ENCODE measurements at places on chromosomes 5 and 9.

- no peak for DNase-seq
Observed at GRCh38 chr9:15485836-15486666, 24.7 kb downstream of the PSIP1 start.

DNA sequence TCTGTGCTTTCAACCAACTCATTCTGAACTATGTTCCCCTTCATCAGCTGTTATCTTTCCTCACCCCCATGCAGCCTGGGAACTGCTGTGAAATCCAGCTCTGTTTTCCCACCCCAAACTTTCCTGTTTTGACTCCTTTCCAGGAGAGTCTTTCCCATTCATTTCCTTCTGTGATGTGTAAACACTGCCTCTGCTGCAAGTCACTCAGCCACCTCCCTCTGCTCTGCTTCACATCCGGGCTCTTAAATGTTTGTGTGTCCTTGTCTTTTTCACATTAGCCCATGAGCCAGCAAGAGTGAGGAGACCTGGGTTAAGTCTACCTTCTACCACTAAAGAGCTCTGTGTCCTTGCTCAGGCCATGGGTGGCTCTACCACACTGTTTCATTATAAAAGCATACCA lies 137.5 kb downstream of the ICE1 start:
- no peak for DNase-seq

GRCh38 chr5:522899-523440 lies 1.3 kb downstream of the SLC9A3 start:
- no peak for DNase-seq

- no peak for DNase-seq
Observed at GRCh38 chr5:142864290-142865260, 94.4 kb downstream of the ARHGAP26 start.

GRCh38 chr9:115548609-115549260 lies 430.8 kb upstream of the TNC start:
- no peak for DNase-seq

- DNase-seq: no peak
Observed at GRCh38 chr9:133878402-133878801, 113.7 kb downstream of the VAV2 start.

DNA sequence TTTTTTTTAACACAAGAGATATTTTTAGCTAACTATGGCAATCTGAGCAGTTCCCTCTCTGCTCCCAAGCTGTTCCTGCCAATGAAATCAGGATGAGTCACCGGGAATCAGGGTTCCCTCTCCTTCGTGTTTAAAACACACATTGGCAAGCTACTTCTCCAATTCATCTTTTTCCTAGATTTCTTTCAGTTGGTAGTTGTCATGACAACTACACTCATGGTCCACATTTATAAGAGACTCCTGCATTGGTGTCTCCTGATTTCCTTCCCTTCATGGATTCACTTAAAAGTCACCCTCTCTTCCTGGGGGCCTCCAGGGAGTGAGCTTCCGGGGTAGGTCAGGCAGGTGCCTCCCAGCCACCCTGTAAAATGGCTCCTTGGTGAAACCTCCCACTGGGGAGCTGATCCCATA lies 72.3 kb upstream of the NIPAL4 start:
- no peak for DNase-seq

DNA sequence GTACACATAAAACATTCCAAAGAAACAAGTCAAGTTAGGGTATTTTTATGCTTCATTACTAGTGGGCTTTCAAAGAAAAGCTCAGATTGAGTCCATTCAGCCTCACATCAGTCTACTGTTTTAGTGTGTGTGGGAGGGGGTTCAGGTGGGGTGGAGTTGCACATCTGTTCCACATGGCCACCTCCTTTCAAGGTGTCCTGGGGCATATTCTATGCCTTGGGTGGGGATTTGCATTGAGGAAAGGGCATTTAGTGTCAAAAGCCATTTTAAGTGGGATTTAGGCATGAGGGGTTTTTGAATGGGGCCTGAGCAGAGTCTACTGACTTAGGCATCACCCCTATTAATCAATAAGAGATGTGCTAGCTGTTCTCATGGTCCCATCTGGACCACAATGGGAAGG lies 983.1 kb downstream of the TLE4 start:
- no peak for DNase-seq

DNA sequence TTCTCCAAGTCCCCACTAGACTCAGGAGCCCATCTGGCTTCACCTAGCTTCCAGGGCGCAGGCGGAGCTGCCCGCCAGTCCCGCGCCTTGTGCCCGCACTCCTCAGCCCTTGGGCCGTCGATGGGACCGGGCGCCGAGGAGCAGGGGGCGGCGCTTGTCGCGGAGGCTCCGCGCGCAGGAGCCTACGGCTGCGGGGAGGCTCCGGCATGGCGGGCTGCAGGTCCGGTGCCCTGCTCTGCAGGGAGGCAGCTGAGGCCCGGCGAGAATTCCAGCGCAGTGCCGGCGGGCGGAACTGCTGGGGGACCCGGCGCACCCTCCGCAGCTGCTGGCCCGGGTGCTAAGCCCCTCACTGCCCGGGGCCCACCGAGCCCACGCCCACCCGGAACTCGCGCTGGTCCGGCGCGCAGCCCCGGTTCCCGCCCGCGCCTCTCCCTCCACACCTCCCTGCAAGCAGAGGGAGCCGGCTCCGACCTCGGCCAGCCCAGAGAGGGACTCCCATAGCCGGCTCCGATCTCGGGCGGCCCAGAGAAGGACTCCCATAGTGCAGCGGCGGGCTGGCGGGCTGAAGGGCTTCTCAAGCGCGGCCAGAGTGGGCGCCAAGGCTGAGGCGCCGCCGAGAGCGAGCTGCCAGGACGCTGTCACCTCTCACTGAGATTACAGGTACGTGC lies 78.1 kb upstream of the PJA2 start:
- no peak for DNase-seq

DNA sequence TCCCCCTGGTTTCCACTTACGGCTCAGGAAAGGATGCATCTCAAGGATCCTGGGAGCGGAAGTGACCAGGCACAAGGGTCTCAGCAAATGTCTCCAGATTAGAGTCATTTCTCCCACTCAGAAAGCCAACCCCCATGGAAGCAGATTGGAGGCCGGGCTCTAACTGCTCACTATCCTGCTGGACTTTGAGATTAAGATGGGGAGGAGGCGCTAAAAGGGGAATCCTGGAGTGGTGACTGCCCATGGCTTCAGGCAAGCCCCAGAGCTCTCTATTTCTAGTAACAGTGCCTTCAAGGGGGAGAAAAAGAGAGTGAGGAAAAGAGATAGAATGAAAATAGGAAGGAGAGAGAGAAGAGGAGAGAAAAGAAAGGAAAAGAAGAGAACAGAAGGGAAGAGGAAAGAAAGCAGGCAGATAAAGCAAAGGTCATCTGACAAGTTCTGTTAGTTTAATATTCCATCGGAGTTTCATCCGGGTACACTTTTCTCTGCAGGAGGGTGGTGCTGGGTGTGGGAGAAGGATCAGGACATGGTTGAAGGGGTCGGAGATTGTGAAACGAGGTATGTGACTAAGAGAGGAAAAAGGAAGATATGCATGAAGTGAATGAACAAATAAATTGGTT lies at the start of gene AGXT2:
Gene AGXT2 (minus strand): TSS at position 165 of the 620 bp plus-strand sequence. CDS start 57 bp downstream, at position 108.
- DNase-seq: no peak

DNA sequence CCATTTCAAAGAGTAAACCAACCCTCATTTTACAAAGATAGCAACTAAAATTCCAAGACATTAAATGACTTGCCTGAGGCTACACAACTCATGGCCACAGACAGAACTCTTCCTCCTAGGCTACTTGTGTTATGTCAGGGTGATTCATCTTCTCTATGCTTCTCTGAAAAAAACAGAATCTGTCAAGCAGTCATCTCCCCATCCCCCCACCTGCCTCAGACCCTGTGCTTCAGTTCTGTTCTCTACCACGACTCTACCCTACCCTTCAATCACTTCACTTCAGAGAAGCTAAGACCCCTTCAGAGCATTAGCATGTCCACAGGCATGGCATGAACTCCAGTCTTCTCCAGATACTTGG lies 277.7 kb upstream of the PTGER4 start:
- DNase-seq: peak; percentile 74

DNA sequence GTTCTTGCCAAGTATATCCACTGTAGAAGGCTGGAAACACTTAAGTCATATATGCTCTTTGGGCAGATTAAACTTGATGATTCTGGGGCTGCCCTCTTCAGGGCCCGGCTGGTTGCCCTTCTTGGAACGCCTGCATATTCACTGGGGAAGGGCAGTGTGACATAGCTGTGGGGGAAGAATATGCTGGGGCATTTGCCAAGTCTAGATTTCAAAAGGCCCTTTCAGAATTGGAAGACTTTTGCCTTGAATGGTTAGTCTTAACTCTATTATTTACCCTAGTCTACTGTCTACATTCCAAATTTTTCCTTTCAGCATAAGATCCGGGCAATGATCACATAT lies 161.2 kb upstream of the PITX1 start:
- no peak for DNase-seq

DNA sequence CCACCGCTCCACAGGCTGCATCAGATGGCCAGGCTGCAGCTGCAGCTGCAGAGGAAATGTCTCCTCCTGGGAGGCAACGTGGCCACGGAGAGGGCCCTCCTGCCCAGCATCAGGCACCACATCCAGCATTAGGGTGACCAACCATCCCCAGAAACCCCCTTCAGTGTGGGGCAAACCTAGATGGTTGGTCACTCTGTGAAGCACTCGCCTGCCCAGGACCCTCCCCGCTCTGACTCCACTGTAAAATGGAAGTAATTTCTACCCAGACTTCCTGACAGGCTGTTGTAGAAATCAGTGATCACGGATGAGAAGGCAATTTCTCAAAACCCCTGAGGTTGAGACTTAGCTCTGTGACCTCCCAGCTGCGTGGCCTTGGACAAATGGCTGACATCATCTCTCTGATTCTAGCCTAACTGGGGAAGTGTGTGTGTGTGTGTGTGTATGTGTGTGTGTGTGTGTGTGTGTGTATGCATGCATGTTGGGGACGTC lies 31.6 kb downstream of the B4GALT1 start:
- DNase-seq: no peak

- no peak for DNase-seq
Observed at GRCh38 chr9:124870723-124871122, 8.8 kb downstream of the ARPC5L start.

DNA sequence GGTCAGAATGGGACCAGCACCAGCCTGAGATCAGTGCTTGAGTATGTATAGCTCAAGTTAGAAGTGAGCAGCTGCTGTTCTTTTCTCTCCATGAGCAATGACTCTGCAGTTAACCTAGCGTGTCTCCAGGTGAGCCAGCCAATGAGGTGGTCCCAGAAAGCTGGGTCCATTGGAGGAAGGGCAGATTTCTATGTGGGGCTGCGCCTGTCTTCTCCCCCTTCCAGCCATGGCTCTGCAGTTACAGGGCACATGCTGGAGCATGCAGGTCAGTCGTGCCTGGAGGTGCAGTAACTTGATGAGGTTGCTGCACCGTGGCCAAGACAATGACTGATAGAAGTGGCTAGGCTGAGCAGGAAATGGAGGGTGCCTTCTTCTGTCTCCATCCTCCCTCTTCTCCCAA lies 29.6 kb upstream of the CXCL14 start:
- no peak for DNase-seq

DNA sequence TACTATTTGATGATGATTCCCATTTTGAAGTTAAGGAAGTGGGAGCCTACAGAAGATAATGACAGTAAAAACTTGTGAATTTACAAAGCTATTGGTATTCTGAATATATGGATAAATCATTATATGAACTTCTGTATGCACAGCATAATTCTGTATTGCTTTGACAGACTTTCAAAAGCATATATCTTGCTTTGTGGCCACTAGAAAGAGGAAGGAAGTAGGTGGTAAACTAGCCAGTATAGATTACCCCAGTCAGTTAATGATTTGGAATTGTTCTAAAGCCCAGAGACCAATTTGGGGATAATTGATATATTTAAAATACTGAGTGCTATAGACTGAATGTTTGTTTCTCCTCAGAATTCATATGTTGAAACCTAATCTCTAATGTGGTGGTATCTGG lies 53.0 kb downstream of the NR2F1 start:
- DNase-seq: no peak

DNA sequence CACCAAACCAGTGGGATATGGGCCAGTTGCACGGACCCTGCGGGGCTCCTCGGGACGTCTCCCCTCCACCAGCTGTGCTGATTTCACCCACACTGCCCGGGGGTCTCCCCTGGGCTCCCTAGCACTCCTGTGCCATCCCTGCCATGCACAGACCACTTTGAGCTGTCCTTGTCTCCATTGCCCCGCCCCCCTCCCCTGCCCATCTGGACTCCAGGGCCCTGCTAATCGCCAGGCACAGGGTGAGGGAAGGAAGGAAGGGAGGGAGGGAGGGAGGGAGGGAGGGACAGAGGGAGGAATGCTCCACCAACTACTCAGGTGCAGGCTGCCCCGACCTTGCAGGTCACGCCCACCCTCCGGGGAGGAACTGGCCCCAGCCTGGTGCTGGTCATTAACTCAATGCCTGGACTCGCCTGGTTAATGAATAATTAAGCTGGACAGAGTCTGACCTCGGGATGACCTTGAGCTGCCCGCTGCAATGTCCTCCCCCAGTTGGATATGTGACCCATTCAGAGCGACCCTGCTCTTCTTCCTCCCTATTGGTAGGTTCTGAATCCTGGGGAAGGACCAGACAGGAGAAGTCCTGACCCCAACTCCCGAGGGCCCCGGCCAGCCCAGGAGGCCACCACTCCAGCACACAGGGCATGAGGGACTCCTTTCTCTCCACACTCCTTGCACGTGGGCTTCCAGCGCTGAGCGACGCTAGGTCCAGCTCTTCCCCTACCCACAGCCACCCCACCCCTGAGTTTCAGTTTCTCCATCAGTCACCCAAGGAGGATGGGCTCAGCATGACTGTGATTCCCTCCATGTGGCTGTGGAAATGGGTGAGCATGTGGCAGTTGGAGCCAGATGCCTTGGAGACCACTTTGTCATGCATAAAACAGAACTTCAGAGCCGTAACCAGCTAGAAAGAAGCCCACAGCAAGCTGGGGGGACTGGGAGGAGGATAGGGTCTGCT lies 62.1 kb downstream of the C9orf50 start:
- no peak for DNase-seq

DNA sequence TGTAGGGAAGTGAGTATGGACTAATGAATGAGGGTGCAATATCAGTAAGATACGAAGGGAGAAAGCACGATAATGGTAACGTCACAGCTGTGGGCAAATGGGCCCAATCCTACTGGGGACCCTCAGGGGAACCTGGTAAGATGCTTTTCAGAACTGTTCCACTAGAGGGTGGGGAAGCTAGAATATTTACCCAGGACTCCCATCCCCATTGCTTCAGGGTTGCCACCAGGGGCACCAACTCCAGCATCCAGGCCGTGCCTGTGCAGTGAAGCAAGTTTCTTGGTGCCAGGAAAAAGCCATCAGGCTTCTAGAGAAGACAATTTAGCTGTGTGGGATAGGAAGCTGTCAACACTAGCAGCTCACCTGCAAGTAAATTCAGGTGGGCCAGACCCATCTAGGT lies 409.3 kb downstream of the AGTPBP1 start:
- no peak for DNase-seq

DNA sequence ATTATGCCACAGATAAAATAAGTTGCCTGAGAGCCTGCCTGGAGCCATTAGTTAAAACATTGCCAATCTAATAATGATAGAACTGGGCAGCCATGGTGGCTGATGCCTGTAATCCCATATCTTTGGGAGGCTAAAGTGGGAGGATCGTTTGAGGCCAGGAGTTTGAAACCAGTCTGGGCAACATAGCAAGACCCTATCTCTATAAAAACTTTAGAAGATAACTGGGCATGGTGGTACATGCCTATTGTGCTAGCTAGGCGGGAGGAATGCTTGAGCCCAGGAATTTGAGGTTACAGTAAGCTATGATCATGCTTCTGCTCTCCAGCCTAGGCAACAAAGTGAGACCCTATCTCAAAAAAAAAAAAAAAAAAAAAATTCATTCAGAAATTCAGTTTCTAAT lies 52.6 kb downstream of the RAI14 start:
- no peak for DNase-seq

All from CD4-positive, alpha-beta T cell treated with Interleukin-17A for 4 hours (primary cell).